Activated naive CD8-positive, alpha-beta T cell treated with anti-CD3 and anti-CD28 coated beads, Interleukin-2, amount 10 ng/mL, durations not matched to agents 7 days and 5 days (primary cell): ENCODE measurements at places on chromosomes 11 and 22. TPM values are rescaled to one million over a fixed set of nuclear protein-coding genes. Genes with fewer than 3 reads are reported as not detected.

The CASP5 gene
- not detected for total RNA-seq

The TSSK2 gene
- total RNA-seq: not detected

The PELI3 gene
- 10.6 TPM for total RNA-seq

The TBX1 gene
- 0.47 TPM for total RNA-seq

The MOV10L1 gene
- total RNA-seq: not detected

- H3K27ac ChIP-seq: no peak overlapping the region
- peaks cover 36% of the 10 kb centered on the region for H3K27me3 ChIP-seq
- H3K4me3 ChIP-seq: no peak overlapping the region
- no peak for DNase-seq
These were observed 25.2 kb downstream of the NRXN2 start for GRCh38 chr11:64697663-64698375.

- no peaks in the 10 kb centered on the region for H3K36me3 ChIP-seq
- no peak overlapping the region for H3K4me3 ChIP-seq
- H3K27ac ChIP-seq: no peak overlapping the region
- H3K27me3 ChIP-seq: no peaks in the 10 kb centered on the region
- H3K4me1 ChIP-seq: peaks cover 9% of the 10 kb centered on the region
These were observed 10.9 kb downstream of the ACO2 start for GRCh38 chr22:41479671-41480396.

GRCh38 chr11:123472236-123472935 lies 42.3 kb downstream of the GRAMD1B start:
- peaks cover 18% of the 10 kb centered on the region for H3K36me3 ChIP-seq
- H3K4me3 ChIP-seq: no peak overlapping the region
- H3K27ac ChIP-seq: no peak overlapping the region

GRCh38 chr11:33674035-33674814 lies 26.4 kb downstream of the C11orf91 start:
- H3K27me3 ChIP-seq: peaks cover 23% of the 10 kb centered on the region
- H3K27ac ChIP-seq: no peak overlapping the region
- H3K4me3 ChIP-seq: no peak overlapping the region
- no peaks in the 10 kb centered on the region for H3K36me3 ChIP-seq
- DNase-seq: no peak
- peaks cover 3% of the 10 kb centered on the region for H3K4me1 ChIP-seq

DNA sequence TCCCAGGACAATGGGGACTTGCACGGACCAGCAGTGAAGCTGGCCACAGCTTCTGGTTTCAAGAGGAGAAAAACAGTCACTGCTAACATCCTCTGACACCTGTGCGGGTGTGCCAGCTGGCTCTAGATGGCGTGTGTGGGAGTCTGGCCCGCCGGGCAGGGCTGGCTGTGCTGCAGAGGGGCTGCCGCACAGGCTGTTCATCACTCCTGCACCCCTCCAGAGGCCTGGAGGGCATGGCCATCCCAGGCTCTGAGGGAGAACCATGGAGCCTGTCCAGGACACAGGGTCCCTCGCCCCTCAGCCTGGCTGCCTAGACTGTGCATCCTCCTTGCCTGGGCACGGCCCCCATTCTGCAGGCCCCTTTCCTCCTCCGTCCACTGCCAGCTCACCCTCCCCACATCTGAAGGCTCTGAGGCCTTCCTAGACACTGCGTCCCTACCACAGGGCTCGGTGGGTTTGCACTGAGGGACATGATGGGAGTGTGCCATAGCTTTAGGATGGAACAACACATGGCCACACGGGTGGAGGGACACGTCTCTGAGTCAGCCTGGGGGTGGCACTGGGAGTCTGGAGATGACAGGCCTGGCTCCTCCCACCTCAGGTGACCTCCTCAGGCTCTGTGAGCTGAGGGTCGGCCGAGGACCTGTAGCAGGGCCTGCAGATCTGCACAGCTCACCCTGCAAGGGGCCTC lies 42.1 kb upstream of the GNB1L start:
- no peak overlapping the region for H3K4me3 ChIP-seq
- peaks cover 17% of the 10 kb centered on the region for H3K4me1 ChIP-seq
- no peaks in the 10 kb centered on the region for H3K27me3 ChIP-seq
- DNase-seq: no peak
- H3K27ac ChIP-seq: peak overlapping the region; percentile 38

GRCh38 chr11:65712633-65713076 lies 603 bp downstream of the KAT5 start:
- H3K4me3 ChIP-seq: peak overlapping the region; percentile 95

- H3K27ac ChIP-seq: peak overlapping the region; percentile 93
- H3K4me3 ChIP-seq: peak overlapping the region; percentile 84
- H3K4me1 ChIP-seq: peaks cover 21% of the 10 kb centered on the region
- peaks cover 10% of the 10 kb centered on the region for H3K36me3 ChIP-seq
These were observed 1.4 kb upstream of the EMSY start for GRCh38 chr11:76443268-76443980.

DNA sequence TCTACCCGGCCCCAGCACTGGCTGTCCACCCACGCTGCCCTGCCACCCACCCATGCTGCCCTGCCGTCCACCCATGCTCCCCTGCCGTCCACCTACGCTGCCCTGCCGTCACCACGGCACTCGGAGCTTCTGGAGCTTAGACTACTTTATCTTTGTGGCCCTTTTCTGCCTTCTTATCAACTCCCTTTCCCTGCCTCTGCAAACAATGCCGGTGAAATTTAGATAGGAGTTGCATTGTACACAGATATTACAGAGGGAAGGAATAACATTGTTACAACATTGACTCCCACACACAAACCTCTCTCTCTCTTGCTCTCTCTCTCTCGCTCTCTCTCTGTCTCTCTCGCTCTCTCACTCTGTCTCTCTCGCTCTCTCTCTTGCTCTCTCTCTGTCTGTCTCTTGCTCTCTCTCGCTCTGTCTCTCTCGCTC lies 33.7 kb upstream of the BRSK2 start:
- H3K27ac ChIP-seq: no peak overlapping the region
- H3K4me1 ChIP-seq: no peaks in the 10 kb centered on the region
- H3K27me3 ChIP-seq: peaks cover 2% of the 10 kb centered on the region
- no peaks in the 10 kb centered on the region for H3K36me3 ChIP-seq
- H3K4me3 ChIP-seq: no peak overlapping the region
- no peak for DNase-seq

- no peaks in the 10 kb centered on the region for H3K36me3 ChIP-seq
- H3K27ac ChIP-seq: peak within 1 kb of the TSS; percentile 42
- peak within 1 kb of the TSS; percentile 55 for H3K4me3 ChIP-seq
- no peak for DNase-seq
- peaks cover 11% of the 10 kb centered on the region for H3K4me1 ChIP-seq
These were observed at the start of gene CSF2RB for GRCh38 chr22:36913427-36914389. CSF2RB (plus strand) TSS chr22:36913628; CDS start chr22:36922208, 8,580 bp downstream.

DNA sequence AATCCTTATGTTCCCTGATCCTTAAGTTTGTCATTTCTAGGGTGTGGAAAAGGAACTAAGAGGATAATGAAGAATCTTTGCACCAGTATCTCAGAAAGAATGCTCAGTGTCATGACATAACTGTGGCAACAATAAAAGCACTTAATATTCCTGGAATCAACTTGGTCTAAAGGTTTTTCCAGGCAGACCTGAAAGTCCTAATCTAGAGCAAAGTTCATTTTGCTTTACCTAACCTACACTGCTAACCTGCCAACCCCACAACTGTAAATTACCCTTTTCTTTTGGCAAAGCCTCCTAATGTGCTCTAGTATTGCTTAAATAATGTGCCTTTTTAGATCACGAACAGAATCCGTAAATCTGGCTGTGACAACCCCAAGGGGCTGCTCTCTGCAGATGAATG lies 82.5 kb downstream of the AMBRA1 start:
- no peak for DNase-seq
- peaks cover 6% of the 10 kb centered on the region for H3K36me3 ChIP-seq
- H3K4me1 ChIP-seq: no peaks in the 10 kb centered on the region
- no peaks in the 10 kb centered on the region for H3K27me3 ChIP-seq
- H3K27ac ChIP-seq: no peak overlapping the region

DNA sequence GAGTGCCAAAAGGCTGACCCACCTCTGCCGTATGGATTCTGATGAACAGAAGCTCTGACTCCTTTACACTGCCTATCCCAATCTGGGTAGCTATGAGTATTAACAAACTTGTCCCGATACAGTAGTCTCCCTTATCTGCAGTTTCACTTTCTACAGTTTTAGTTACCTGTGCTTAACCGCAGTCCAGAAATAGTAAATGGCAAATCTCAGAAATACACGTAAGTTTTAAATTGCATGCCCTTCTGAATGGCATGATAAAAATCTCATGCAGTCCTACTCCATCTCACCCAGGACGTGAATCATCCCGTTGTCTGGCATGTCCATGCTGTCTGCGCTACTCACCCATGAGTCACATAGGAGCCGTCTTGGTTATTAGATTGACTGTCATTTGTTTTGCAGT lies 68.8 kb downstream of the SNX19 start:
- peaks cover 8% of the 10 kb centered on the region for H3K27me3 ChIP-seq
- no peaks in the 10 kb centered on the region for H3K36me3 ChIP-seq
- no peak for DNase-seq

DNA sequence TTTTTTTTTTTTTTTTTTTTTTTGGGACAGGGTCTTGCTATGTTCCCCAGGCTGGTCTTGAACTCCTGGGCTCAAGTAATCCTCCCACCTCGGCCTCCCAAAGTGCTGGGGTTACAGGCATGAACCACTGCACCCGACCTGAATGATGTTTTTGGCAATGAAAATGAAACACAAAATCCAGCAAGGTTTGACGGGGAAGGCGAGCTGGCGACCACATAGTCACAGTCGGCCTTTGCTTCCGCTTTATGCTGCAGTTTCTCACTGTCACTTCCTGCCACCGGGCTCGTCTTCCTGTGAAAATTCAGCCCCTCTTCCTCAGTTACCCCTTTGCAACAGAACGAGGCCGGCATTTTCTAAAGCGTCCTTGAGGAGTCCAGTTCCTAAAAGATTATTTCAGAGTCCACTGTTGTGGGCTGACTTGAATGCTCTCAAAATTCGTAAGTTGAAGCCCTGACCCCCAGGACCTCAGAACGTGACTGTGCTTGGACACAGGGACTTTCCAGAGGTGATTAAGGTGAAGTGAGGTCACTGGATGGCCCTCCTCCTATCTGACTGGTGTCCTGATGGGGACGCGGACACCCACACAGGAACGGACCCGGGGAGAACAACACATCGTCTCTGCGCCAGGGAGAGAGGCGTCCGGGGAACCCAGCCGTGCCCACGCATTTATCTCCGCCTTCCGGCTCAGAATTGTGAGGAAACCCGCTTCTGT lies 2.9 kb upstream of the BID start:
- peaks cover 57% of the 10 kb centered on the region for H3K4me1 ChIP-seq
- peak overlapping the region; percentile 96 for H3K27ac ChIP-seq
- peak overlapping the region; percentile 90 for H3K4me3 ChIP-seq
- DNase-seq: peak; percentile 63
- peaks cover 11% of the 10 kb centered on the region for H3K36me3 ChIP-seq

GRCh38 chr11:15985127-15985859 lies 371.1 kb downstream of the SOX6 start:
- no peak for DNase-seq
- H3K4me3 ChIP-seq: no peak overlapping the region
- H3K4me1 ChIP-seq: no peaks in the 10 kb centered on the region
- no peaks in the 10 kb centered on the region for H3K27me3 ChIP-seq
- H3K27ac ChIP-seq: no peak overlapping the region
- no peaks in the 10 kb centered on the region for H3K36me3 ChIP-seq

DNA sequence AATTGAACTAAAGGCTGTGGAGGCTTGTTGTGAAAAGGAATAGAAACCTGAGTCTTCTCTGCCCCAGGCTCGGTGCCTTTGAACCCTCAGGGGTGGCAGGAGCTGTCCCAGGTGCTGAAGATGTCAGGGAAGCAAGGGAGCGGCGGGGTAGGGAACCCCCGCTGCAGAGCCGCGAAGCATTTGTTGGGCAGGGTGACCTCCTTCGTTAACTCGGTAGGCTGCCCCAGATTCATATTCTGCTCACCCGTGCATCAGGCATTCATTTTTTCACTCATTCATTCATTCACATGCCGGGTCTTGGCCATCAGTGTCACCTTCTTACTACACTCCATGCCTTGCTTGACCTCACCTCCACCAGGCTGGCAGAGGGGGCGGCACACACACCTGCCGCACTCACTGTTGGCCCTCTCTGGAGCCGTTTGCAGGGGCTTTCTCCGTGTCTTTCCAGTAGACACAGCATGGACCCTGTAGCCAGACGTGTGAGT lies 618.9 kb downstream of the BRD1 start:
- no peak overlapping the region for H3K27ac ChIP-seq
- H3K27me3 ChIP-seq: no peaks in the 10 kb centered on the region
- H3K4me1 ChIP-seq: no peaks in the 10 kb centered on the region
- H3K36me3 ChIP-seq: no peaks in the 10 kb centered on the region

- DNase-seq: no peak
- peaks cover 4% of the 10 kb centered on the region for H3K4me1 ChIP-seq
- no peak overlapping the region for H3K4me3 ChIP-seq
- H3K36me3 ChIP-seq: no peaks in the 10 kb centered on the region
- no peak overlapping the region for H3K27ac ChIP-seq
These were observed 7.4 kb downstream of the TOLLIP start for GRCh38 chr11:1302041-1302460.

- H3K4me3 ChIP-seq: no peak overlapping the region
- peaks cover 13% of the 10 kb centered on the region for H3K36me3 ChIP-seq
- H3K27ac ChIP-seq: no peak overlapping the region
- no peak for DNase-seq
- H3K27me3 ChIP-seq: no peaks in the 10 kb centered on the region
These were observed 57.2 kb downstream of the SBF1 start for GRCh38 chr22:50417411-50418210.

GRCh38 chr11:28243581-28243980 lies 135.4 kb downstream of the METTL15 start:
- no peak for DNase-seq
- H3K27ac ChIP-seq: no peak overlapping the region
- no peak overlapping the region for H3K4me3 ChIP-seq
- peaks cover 16% of the 10 kb centered on the region for H3K36me3 ChIP-seq

DNA sequence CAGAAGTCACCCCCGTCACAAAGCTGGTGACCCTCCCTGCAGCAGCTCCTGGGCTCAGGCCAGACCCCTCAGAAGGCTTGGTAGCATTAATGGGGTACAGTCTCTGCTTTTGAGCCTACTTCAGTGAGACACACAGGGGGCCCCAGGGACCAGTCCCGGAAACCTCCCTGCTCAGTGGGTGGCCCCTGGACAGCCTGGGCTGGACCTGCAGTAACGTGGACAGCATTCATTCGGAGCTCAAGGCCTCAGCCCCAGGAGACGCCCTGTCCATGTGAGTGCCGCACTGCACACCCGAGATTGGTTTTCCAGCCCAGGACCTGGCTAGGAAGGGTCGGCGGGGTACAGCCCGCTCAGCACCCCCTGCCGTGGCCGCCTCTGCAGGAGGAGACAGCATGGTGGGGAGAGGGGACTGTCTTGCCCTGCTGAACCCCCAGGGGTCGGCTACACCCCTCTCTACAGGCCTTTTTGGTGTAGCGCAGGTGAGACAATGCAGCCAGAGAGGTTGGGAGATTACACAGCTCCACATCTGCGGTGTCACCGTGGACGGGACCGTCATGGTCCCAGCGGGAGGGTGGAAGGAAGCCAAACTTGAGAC lies 83.4 kb downstream of the FBLN1 start:
- H3K4me3 ChIP-seq: no peak overlapping the region
- no peak for DNase-seq
- H3K27me3 ChIP-seq: peaks cover 4% of the 10 kb centered on the region
- H3K27ac ChIP-seq: no peak overlapping the region

GRCh38 chr11:8357891-8358566 lies 94.4 kb upstream of the LMO1 start:
- peak; percentile 5 for DNase-seq
- no peak overlapping the region for H3K4me3 ChIP-seq
- peaks cover 21% of the 10 kb centered on the region for H3K27me3 ChIP-seq
